ENCODE measurements at places on chromosomes 2 and 18.

DNA sequence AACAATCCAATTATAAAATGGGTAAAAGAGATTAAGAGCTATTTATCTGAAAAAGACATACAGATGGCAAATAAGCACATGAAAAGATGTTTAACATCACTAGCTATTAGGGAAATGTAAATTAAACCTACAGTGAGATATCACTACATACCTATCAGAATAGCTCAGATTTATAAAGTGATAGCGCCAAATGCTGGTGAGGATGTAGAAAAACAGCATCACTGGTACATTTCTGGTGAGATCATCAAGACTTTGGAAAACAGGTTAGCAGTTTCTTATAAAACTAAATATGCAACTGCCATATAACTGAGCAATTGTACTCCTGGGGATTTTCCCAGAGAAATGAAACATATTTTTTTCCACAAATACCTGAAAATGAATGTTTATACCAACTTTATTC is 100.4 kb downstream of the ACOXL start:
- DNase-seq: no peak

GRCh38 chr2:73031725-73032701 is 39.5 kb downstream of the SFXN5 start:
- no peak for DNase-seq

- no peak for DNase-seq
Measured at GRCh38 chr18:3605954-3606443, 156.0 kb downstream of the TGIF1 start.

GRCh38 chr2:224657349-224657748 is 58.8 kb downstream of the CCDC195 start:
- no peak for DNase-seq

DNA sequence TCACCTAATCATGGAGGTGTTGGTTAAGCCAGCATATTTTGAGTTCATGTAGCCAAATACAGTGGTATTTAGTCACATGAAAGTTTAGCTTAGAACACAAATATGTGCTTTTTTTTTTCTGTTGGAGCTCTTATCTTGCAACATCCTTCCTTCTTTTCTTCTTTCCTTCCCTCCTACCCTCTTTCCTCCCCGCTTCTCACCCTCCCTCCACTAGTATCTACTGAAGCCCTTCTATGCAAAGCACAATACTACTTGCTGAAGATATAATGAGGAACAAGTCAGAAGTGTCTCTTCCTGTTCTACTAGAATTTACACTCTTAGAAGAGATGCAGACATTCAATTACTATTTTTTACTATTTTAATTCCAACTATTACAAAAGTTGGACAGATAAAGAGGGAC is 105.0 kb upstream of the ITGA4 start:
- DNase-seq: no peak

GRCh38 chr2:130851624-130852382 is 15.1 kb downstream of the ARHGEF4 start:
- no peak for DNase-seq
